ENCODE measurements at places on chromosomes 7 and 10.

GRCh38 chr10:67971311-67971710, 86.9 kb downstream of the SIRT1 start:
- no peak for DNase-seq

DNA sequence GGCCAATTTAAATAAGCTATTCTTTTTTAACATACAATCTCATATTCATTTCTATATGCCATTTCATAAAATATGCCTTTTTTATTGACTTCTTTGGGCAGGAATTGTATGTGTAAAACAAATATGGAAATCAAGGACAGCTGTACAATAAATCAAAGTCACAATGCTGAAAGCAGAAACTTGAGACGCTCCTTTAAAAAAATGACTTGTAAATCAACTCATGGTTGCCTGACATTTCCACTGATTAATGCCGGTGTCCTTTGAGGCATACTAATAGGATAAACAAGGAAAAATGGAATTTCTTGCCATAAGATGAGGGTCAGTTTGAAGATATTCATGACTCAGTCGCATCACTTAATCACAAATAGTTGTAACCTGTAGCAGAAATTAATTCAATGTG, 247.4 kb upstream of the TEX47 start:
- DNase-seq, result no peak

- peak; percentile 9 for DNase-seq
Observed at GRCh38 chr7:116786791-116787443, 75.5 kb upstream of the CAPZA2 start.

GRCh38 chr7:157477550-157478212, 140.9 kb downstream of the DNAJB6 start:
- no peak for DNase-seq

DNA sequence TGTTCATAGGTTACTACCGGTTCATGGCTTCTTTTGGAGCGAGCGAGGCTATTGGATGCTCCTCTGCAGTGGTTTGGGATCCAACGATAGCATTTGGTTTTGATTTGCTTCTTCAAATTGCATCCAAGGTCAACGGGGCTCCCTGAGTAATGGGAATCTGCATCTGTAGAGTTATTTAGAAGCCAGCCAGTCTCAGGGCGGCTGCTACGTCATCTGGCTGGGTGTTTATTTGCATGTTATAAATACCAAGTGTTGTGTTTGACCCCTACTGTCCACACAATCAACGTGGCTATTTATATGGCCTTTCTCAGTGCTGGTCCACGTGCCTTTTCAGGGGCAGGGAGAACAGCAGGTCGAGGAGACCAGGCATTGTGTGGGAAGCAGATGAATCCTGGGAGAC, 137.7 kb downstream of the PRPF18 start:
- no peak for DNase-seq

GRCh38 chr7:80387634-80388193, 124.2 kb downstream of the GNAT3 start:
- DNase-seq, result no peak

DNA sequence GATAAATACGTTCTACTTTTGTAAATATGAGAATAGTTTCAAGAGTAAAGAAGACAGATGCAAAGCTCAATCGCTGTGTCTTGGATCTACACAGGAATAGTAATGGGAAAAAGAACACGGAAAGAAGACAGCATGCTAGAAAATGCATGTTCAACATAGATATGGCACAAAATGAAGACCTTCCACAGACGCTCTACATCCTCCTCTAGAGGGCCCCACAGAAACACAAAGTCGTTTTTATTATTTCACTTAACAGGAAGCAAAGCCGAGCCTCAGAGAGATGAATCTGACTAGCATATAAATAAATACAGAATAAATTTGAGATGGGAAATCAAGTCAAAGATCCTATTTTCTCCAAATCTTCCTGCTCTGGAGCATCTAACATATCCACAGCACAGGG, 292.6 kb downstream of the PARD3 start:
- no peak for DNase-seq

DNA sequence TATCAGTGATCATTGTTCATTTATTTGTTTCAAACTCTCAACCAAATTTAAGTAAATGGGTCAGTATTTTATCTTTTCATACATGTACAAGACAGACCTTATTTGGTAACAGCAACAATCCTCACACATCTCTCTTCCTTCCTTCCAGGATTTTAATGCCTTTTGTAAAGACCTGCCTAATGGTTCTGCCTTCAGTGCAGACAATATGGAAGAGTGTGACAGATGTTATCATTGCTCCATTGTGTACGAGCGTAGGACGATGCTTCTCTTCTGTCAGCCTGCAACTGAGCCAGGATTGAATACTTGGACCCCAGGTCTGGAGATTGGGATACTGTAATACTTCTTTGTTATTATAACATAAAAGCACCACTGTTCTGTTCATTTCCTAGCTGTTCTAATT, 6.3 kb downstream of the CAV2 start:
- DNase-seq, result no peak

DNA sequence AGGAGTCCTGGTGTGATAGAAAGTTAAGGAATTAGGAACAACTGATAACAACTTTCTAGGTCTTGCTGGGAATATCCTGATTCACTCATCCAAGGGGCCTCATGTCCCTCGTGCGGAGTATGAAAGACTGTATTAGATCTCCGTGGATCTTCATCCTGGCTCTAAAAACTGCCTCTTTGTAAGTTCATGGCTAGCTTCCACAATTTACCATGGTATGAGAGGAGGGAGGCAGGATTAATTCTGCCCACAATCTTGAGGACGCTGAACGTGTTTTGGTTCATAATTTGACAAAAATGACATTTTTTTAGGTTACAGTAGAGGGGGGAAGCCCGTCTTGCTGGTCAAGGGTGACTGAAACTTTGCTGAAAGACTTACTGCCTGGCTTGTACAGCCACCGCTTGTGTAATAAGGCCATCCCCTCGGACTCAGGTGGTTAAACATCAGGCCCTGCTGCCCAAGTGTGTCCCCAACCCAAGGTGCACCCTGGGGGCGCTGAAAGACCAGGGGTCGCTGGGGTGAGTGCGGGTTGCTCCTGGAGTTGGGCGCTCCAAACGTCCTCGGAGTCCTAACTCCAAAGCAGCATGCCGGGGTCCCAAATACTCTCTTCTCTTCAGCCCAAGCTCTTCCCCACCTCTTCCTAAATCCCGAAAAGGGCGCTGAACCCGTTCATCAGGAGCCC, 733 bp downstream of the HIBADH start:
- DNase-seq, result no peak

DNA sequence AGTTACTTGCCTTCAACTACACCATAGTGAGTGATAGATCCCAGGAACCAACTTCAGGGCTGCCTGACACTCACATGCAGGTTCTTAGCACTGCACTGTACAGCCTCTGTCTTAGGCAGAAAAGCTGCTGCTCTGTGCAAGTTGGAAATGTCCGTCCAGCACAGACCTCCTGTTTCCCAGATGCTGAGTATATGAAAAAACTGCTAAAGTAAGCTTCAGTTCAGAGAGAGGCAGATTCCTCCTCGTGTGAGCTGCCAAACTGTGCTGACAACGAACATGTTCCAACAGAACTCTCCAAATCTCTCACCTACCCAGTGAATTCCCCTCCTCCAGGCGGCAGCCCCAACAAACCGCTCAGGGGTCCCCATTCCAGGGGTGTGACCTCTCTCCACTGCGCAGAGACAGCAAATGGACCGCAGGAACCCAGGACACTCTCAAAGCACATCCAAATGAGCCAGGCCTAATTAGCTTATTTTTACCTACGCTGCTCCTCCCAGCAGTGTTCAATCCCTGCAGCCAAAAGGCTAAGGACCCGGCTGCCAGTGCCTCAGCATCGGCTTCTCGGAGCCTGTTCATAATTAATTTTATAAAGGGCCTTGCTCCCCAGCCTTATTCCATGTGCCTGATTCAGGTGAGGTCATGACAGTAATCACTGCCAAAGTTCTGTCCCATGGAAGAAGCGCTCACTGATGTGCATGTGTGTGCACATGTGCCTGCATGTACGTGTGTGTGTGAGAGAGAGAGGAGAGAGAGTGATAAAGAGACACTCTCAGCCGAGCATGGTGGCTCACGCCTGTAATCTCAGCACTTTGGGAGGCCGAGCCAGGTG, 159.5 kb upstream of the AUTS2 start:
- no peak for DNase-seq

- DNase-seq, result no peak
Observed at GRCh38 chr7:140005754-140006503, 56.8 kb downstream of the PARP12 start.

GRCh38 chr10:119284679-119285096, 77.3 kb downstream of the GRK5 start:
- no peak for DNase-seq

DNA sequence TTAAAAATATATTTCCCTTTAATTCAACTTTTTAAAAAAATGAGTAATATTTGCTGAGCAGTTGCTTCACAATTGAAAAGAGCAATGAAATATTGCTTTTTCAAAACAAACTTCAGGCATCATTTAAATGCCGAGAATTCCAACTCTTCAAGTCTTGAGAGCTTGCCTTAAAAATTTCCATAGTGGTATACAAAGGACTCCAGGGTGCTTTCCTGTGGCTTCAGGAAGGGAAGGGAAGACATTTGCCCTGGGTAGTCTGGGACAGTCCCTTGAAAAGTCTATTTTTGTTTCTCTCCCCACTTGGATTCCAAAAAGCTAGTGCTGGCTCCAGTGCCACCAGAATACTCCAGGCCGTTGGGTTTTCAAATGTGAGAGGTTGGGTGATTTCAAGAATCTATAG, 71.7 kb downstream of the HYCC1 start:
- DNase-seq, result no peak

GRCh38 chr10:86950349-86950748, 7.1 kb downstream of the MMRN2 start:
- DNase-seq, result no peak

DNA sequence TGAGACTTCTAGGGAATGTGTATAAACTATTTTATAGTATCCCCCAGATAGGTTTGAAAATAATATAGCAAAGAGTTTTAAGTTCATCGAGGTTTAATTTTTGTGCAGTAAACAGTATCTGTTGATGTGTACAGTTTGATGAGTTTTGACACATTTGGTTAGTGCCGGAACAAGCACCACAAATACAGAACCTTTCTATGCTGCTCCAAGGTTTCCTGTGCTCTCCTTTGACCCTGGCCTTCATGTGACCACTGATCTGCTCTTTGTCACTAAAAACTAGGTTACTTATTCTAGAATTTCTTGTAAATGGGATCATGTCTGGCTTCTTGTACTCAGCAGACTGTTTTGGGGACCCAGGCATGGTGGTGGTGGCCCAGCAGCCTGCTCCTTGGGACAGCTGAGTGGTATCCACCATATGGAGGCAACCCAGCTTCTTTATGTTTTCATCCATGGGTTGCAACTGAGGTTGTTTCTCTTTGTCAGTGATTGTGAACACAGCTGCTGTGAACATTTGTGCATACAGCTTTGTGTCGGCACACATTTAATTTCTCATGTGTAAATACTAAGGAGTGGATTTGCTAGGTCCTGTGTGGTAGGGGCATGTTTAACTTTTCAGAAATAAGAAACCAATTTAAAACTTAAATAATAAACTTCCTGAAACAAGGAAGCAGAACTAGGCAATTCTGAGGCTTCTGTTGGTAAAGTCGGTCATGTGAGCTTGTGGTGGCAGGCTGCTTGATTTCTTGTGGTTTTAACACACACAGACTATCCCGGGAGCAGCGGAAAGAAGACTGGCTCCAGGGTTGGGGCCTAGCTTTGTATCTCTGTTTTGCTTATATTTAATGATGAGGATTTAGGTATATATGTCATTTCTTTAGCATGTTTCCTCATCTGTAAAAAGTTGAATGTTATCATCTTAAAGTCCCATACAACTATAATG, 219.4 kb downstream of the ABCA13 start:
- DNase-seq, result no peak

DNA sequence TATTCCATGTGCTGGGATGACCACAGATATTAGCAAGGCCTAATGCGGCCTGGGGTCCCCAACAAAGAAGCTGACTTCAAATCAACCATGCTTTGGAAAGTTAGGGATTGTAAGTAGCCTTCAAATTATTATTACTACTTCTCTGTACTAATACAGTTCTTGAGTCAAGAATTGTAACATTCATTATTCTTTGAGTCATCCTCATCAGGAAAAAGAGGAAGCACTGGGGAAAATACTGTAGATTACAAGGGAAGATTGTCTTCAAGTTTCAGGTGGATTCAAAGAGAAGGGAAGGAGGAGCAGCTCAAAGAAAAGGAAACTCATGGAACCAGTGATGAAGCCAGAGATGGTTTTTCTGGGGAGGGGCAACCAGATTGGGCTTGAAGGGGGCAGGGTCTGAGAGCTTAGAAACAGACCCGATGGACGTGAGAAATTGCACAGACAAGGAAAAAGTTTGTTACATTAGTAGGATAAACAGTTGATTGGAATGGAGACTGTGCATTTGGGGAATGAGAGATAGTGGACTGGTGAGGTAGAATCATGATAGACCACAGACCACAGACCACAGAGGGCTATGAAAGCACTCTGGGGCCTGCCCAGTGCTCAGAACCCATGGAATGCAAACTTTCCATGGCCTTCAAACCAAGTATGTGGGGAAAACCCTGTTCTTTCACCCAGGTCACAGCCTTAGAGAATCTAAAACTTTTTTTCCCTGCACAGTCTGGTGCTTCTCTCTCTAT, 209.9 kb downstream of the ZNF365 start:
- DNase-seq, result no peak

DNA sequence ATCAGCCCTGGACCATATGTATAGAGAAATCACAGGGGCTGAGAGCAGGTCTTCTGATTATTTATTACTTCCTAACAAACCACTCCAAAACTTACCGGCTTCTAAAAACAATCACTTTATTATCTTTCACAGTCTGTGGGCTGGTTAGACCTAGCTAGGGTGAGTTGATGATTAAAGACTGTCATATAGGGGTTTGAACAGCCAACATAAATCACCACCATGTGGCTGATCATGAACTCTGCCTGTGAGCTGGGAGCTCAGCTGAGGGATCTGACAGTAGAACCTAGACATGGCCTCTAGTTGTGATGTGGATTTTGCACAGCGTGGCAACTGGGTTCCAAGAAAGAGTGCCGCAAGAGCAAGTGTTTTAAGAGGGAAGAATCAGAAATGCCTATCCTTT, 305.4 kb downstream of the CSTF2T start:
- DNase-seq, result no peak

DNA sequence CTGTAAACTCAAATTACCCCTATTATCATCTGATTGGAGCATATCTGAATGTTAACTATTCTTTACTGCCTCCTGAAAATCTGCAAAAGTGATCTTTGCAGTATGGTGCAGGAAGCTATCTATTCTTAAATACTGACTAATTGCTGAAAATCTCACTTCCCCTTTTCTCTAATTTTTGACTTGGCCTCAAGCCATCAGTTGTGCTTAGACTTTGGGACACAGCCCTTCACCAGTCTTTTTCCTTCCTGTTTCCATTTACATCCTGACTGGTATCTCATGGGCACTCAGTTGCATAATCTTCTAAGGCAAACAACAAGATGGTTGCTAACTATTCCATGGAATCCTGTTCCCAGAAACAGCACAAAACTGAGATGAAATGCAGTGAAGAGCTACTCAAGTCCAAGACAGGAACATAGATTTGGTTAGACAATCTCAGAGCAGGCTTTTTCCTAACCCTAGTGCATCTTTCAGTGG, 228.5 kb downstream of the SORCS1 start:
- no peak for DNase-seq

Measured in stimulated activated naive CD4-positive, alpha-beta T cell treated with Interleukin-2 at 50 U/mL for 16 hours (primary cell).